Foreskin fibroblast (primary cell): ENCODE measurements at places on chromosomes 11 and 22.

DNA sequence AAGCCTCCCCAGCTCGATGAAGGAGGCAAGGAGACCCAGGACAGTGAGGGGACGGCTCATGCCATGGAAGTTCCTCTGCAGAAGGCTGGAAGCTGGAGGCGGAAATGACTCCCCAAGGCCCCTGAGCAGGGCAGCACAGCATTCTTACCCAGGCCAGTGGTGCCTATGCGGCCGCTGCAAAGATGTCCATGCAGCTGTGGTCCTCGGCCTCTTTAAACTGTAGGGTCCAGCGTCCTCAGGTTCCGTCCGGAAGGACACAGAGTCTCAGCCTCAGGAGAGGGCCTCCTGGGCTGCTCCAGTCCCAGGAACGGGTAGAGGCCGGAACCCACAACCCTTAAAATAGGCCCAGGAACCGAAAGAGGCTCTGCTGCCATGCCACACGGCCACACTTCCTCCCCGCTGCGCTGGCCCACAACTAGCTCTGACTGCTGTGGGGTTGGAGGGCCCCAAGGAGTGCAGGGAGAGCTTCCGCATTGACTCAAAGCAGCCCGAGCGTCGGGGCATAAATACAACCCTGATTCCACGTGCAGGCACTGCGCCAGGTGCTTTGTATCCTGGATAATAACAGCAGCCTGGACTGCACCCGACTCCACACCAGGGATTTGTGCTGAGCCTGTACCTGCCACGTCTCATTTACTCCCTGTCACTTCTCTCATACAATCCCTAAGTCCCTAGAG, 5.5 kb downstream of the KIAA0930 start:
- DNase-seq: no peak

DNA sequence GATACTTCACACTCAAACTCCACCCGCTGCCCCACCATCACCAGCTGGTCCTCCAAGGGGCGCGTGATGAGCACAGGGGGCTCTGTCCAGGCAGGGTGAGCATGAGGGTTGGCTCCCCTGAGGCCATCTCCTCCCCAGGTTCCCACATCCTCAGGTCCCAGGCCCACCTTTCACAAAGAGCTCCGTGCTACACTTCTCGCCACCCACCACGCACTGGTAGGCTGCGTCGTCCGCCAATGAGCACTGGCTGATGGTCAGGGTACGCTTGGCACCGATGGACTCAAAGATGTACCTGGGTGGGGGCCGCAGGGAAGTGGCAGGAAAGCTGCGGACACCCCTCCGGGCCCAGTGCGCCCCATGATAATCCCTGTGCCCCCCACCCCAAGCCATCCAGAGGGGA, 9.6 kb downstream of the MYBPC3 start:
- DNase-seq: no peak

DNA sequence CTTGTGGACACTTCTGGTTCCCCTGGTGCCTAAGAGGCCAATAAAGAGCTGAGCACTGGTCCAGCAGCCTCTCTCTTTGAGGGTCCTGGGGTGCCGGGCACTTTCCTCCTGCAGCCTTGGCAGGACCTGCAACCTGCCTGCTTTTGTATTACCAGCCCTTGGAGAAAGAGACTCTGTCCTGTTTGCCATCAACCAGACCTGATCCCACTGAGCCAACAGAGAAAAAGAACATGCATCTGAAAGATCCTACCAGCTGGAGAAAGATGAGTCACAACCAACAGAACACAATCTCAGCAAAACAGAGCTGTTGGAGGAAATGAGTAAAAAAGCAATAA, 321.0 kb downstream of the DDX10 start:
- DNase-seq: peak; percentile 84

- peak; percentile 92 for DNase-seq
Observed at GRCh38 chr11:114179234-114179941, 116.8 kb upstream of the NNMT start.

- DNase-seq: no peak
Observed at GRCh38 chr22:34841911-34842310, 224.0 kb upstream of the ISX start.

DNA sequence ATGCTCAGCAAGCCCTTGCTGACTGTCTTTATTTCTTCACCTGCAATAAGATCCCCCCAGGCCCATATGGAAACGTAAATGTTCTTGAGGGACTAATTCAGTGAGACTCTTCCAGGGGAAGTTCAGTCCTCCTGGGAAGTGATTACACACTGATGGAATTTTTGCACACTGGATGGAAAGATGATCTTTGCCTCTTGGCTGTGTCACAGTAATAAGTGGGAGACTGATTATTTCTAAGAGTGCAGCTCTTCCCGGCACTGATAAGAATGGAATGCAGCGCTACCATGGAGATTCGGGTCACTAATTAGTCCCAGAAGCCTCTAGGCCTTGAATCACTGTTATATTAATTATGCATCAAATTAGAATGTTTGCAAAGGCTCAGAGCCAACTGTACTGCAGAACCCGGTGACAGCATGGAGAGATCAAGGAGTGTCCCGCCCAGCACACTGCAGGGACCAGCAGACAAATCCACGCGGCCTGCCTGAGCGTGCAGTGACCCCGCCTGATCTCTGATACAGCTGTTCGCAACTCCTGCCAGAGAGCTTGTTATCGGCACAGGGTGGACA, 178.3 kb downstream of the SNX19 start:
- DNase-seq: peak; percentile 90

DNA sequence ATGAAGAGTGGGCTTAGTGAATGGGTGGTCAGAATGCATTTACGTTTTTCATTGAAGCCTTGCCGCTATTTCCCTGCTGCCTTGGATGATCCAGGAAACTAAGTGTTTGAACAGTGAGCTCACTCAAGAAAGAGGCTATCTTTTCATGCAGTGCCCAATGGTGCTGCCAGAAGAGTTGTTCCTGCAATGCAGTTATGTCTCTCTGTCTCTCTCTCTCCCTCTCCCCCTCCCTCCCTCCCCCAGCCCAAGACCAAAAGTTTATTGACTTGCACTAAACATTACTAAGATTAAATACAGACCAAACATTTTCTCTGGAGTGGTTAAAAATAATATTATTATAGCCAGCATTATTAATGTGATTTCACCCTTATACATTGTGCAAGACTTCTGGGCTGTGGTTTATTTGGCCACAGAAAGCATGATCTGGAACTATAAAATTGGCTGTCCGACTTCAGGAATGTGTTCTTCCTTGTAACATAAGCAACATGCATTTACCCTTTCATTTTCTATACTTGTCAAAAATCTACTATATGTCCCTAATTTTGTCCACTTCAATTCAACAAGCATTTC, 6.6 kb upstream of the FUT4 start:
- peak; percentile 36 for DNase-seq

- DNase-seq: no peak
Observed at GRCh38 chr11:69397732-69398131, 83.7 kb upstream of the LINC01488 start.

DNA sequence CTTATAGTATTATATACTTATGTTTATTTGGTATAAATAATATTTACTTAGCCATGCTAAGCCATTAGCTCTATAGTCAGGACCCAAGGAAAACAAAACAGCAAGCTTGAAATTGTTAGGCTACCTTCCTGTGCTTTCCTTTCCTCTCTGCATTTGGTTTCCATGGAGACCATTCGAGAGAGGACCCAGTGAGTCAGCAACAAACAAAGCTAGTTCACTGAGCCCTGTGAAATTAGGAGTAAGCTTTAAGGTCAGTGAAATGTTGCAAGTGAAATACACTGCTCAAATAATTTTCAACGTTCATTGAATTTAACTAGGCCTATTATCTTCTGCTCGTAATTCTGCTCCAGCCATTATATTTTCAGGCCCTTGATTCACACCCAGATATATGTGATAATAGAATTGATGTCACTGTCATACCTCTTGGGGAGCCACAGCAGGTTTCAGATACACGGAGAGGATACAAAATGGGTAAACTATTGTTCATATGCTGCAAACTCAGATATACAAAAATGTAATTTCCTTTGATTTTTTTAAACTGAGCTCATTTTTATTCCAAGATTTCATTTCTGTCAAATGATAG, 9.1 kb upstream of the OR10D3 start:
- peak; percentile 28 for DNase-seq

DNA sequence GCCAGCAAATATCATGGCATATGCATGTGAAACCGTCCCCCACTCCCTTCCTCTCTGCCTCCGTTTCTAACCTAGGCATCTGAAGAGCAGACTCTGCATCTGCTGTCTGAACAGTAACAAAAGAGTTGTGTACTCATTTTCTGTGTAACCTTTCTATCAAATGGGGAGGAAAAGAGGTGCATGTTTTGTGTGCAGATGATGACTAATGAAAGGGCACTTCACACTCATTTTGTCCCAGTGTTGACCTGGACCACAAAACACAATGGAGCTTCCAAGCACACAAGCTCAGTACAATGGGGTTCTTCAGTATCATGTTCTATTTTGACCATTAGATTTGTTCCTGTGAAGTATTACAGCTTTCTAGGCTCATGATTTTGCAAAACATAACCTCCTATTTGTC, 13.0 kb downstream of the JHY start:
- DNase-seq: no peak

DNA sequence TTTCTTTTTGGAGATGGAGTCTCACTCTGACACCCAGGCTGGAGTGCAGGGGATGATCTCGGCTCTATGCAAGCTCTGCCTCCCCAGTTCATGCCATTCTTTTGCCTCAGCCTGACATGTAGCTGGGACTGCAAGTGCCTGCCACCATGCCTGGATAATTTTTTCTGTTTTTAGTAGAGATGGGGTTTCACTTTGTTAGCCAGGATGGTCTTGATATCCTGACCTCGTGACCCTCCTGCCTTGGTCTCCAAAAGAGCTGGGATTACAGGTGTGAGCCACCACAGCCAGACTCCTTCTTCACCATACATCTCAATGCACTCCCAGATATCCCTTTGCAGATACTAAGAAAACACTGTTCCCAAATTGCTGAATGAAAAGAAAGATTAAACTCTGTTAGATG, 224.3 kb downstream of the OR4A5 start:
- no peak for DNase-seq

DNA sequence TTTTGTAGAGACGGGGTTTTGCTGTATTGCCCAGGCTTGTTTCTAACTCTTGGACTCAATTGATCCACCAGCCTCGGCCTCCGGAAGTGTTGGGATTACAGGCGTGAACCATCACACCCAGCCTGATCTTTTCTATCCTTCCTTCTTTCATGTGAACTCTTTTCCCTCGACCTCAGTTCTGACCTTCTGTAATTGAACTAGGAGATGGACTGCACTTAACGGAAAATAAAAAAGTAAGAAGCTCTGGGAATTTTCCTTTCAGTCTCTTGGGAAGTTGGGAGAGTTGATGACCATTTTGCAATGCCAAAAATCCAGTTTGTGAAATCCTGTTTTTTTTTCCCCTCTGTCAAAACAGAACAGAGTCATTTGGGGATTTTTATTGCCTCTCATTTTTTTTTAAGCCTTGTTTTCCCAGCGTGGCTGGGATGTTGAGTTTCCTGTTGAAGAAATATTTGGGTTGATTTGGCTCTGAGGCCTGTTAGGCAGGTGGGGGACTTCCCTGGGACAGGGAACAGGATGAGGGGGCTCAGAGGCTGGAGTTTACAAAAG, 26.9 kb upstream of the CYB5R3 start:
- DNase-seq: peak; percentile 61

DNA sequence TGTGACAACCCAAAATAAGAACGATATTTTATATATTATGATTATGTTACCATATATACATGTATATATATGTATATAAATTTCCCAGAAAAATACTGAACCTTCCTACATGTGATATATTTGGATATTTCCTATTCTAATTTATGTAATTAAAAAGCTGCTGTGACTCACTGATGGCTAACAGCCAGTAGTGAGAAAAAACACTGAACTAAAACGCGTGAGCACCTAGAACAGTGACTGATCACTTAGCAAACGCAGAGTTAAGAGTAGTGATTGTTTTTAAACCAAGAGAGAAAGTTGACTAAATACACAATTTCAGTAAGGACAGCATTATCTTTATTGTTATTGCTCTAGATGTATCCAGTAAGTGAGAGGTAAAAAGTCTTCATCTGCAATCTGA, 213.8 kb downstream of the TMEM135 start:
- peak; percentile 17 for DNase-seq
